SW480 (cell line): ENCODE measurements at places on chromosomes 1 and 21.

DNA sequence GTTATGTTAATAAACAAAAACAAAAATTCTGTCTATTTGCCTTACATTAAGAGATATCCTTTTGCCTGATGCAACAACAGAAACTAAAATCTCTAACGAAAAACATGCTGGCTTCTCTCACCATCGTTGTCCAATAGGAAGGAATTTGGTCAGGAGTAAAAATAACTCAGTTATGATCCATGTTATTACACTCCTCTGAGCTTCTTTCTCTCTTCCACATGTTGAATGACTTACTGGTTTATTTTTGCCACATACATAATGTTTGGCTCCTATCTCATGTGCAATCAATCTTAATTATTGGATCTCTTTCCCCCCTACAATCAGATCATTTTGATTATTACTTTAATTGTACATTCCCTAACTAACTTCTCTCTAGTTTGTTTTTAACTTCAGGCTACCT, 688.4 kb downstream of the USP25 start:
- no peak for DNase-seq

- DNase-seq: no peak
Observed at GRCh38 chr21:36610201-36610600, 88.7 kb upstream of the SIM2 start.

DNA sequence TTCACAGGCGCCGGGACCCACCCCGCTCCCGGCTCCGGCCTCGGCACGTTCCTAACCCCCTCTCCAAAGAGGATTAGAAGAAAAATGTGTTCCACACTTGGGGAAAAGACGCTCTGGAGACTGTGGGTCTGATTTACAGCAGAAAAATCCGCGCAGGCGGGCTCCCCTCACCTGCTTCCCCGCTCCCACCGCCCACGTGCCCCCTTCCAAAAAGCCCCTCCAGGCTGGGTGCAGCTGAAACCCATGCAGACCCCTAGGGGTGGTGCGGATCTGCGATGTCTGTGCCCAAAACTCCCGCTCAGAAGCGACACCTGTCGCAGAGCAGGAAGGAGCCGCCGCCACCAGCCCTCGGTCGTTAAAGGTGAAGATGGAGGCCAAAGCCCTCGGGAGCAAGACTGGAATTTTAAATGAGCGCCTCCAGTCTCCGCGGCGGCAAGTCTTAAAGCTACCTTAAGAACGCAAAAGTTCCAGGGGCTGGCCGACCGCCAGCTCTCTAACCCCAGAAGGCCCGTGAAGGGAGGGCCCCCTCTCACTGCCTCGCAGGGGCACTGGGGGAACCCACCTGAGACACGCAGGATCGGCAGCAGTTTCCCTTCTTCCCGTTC, 688 bp upstream of the CHD5 start:
- DNase-seq: no peak

GRCh38 chr21:29257701-29258100, 41.0 kb upstream of the BACH1 start:
- no peak for DNase-seq

- no peak for DNase-seq
Observed at GRCh38 chr1:151165281-151165737, 393 bp downstream of the LYSMD1 start.

- DNase-seq: no peak
Observed at GRCh38 chr21:41676198-41676597, 90.7 kb downstream of the RIPK4 start.

GRCh38 chr21:18269856-18270255, 25.2 kb downstream of the CHODL start:
- no peak for DNase-seq
